ENCODE measurements at places on chromosomes 7 and 10.
A peak's percentile ranks its signal among the peaks of the same experiment; 100 is the strongest.

DNA sequence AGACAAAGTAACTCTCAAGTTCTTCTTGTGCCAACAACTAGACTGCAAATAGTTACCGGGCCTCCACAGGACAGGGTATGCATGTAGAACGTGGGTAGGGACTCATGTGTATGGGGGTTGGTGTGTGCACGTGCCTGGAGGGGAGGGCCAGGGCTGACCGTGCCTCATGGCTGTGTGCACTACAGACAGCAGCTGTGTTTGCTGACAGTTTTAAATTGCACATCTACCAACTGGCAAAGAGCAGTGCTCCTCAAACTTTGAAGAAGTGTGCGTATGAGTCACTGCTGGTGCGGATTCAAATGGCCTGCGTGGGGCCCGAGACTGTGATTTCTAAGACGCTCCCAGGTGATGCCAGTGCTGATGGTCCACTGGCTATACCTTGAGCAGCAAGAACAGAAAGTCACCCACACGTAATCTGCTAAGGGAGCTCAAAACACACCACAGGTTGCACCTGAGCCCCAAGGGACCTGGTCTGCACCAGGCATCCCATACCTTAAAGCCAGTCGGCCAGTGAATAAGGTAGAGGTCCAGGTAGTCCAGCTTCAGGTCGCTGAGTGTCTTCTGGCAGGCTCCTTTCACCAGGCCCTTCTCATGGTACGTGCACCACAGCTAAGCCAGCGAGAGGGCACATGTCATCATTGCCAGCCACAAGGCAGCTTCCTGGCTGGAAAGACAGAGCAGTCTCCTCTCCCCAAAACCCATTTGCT lies 8.5 kb downstream of the AKR1B1 start:
- DNase-seq, result no peak

DNA sequence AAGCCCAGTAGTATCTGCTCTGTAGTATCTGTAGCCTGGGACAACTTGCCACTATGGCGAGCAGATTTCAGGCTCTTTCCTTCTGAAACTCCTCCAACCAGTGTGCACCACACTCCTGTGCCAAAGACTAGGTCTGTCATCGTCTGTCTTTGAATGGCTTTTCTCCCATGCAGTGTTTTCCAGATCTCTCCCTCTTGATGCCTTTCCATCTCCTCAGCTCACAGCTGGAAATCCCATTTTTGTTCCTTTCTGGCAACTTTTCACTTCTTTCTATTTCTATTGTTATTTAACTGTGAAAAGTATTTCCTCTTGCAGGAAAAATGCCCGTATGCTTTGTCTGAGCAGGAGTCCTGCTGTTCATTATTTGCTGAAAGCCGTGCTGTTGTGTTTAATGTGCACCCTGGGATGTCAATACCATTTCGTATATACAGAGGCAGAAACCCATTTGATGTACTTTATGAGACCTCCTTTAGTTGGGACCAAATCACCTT lies 373.7 kb downstream of the PHTF2 start:
- DNase-seq, result no peak

DNA sequence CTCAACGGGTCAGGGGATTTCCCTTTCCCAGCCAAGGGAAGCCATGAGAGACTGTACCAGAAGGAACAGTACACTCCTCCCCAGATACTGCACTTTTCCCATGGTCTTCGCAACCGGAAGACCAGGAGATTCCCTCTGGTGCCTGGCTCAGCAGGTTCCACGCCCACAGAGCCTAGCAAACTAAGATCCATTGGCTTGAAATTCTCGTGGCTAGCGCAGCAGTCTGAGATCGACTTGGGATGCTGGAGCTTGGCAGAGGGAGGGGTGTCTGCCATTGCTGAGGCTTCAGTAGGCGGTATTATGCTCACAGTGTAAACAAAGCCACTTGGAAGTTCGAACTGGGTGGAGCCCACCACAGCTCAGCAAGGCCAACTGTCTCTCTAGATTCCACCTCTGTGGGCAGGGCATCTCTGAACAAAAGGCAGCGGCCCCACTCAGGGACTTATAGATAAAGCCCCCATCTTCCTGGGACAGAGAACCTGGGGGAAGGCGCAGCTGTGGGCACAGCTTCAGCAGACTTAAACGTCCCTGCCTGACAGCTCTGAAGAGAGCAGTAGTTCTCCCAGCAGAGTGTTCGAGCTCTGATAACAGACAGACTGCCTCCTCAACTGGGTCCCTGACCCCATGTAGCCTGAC lies 29.6 kb downstream of the SLC16A12 start:
- DNase-seq, result no peak

GRCh38 chr10:98684019-98684899 lies 237.5 kb upstream of the HPS1 start:
- DNase-seq, result no peak

DNA sequence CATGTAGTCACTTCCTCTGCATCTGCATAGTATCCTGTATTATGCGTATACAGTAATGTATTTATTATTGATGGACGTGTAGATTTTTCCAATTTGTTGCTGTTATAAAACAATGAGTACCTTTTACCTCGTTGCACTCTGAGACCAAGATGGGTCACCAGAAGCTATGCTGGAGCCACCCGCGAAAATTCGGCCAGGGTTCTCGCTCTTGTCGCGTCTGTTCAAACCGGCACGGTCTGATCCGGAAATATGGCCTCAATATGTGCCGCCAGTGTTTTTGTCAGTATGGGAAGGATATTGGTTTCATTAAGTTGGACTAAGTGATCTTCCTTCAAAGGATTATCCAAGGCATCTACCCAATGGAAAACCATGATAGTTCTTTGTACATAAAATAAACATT lies 1.0 kb downstream of the PSMC2 start:
- DNase-seq, result no peak

GRCh38 chr10:112732277-112732921 lies 217.6 kb upstream of the TCF7L2 start:
- no peak for DNase-seq

- no peak for DNase-seq
Observed at GRCh38 chr7:81641873-81642272, 128.0 kb downstream of the HGF start.

DNA sequence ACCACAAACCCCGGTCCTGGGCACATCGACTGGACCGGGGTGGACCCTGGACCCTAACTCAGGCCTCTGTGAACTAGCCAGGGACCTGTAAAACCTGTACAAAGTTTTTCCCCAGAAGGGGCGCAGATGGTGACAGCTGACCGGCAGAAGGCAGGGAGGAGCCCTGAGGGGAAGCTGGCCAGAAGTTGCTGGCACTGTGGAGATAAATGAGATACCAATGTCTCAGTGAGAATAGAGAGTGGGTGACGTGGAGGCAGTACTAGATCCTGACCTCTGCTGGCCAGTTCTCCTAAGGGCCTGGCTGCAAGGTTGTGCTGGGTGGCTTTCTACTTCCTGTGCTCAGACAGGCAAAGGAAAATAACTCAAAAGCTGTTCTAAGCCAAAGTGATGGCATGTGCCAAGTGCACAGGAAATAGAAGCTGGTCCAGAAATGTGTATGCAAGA lies 10.6 kb upstream of the TSPAN14 start:
- no peak for DNase-seq

GRCh38 chr10:8424555-8425211 lies 370.2 kb downstream of the GATA3 start:
- DNase-seq, result no peak

DNA sequence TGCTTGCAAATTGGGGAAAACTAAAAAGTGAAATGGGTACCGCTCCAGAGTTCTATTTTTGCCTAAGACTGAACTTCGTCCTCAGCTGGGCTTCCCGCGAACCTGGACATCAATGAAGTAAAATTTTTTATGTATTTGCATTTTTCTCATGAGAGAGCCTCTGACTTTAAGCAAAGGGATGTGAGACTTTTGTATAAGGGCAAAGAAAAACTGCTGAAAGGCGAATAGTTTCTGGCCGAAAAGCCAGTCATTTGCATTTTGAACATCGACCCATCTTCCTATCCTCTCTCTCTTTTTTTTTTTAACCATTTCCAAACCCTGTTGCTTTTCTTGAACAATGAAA lies 573 bp downstream of the PMPCB start:
- no peak for DNase-seq

DNA sequence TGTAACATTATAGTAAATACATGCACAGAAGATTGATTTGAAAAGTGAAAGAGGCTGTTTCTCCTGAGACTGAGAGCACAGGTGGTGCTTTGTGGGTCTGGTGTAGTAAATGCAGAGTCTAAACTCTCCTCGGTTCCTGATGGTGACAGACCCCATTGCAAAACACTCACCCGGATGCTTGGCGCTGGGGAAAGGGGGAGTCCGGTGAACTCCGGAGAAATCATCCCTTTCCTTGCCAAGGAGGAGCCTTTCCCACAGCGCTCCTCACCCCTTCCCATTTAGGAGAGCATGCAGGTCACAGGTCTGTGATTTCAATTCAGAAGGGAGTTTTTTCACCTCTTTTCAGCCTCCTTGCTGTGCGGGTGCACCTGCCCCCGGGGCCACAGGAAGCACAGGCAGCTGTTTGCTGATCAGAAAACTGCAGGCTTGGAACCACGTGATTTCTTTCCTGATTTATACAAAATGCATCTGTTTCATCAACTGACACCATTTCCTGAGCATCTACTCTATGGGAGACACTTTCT lies 75.6 kb upstream of the LYZL2 start:
- DNase-seq, result no peak

- no peak for DNase-seq
Observed at GRCh38 chr7:28688651-28689050, 269.5 kb downstream of the TRIL start.

DNA sequence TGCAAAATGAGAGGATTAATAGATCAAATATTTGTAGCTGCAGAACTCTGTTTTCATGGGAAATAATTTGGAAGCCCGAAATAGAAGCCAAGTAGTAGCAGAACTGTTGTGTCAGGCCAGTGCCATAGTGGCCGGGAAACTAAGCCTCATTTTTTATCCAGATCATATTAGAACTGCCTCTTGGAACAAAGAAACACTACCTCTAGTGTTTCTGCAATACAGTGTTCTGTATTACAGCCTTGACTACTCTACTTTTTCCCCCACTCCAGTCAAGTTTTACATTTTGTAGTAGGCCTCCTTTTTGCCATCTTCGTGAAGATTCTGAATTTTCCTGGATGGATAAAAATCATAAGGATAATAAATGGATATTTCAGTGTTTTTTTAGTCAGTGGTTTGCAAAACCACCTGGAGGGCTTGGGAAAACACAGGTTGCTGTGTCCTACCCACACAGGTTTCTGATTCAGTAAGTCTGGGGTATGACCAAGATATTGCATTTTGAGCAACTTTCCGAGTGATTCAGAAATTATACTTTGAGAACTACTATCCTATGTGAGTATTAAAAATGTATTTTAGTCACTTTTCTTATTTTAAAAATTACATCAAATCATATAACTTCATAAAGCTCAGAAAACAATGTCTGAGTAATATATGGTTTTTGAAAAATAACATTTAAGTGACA lies 326.2 kb upstream of the KAT6B start:
- no peak for DNase-seq

DNA sequence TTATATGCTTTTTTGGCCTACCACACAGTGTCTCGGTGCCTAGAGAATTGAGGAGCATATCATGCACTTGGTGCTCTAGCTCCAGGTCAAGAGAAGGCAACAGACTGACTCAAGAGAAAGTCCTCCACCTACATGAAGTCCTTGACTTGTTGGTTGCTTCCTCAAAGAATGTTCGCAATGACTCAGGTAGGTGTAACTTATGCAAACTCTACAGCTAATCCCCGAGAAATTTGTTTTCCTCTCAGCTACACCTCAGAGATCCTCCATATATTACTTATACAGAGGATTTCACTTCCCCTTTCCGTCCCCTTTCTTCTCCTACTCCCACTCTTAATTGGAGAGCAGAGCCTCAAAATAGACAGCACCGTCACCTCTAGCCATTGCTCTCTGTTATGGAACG lies 1013.1 kb downstream of the KCNMA1 start:
- no peak for DNase-seq

- DNase-seq, result no peak
Observed at GRCh38 chr10:63346015-63346441, 119.7 kb downstream of the JMJD1C start.

GRCh38 chr10:127315888-127316287 lies 119.5 kb upstream of the INSYN2A start:
- DNase-seq, result no peak

GRCh38 chr10:122648599-122649428 lies 50.8 kb downstream of the C10orf120 start:
- no peak for DNase-seq

- no peak for DNase-seq
Observed at GRCh38 chr10:21388589-21388988, 136.9 kb downstream of the SKIDA1 start.

- DNase-seq, result no peak
Observed at GRCh38 chr7:151012911-151013347, 11.4 kb downstream of the ATG9B start.

- no peak for DNase-seq
Observed at GRCh38 chr10:132010483-132010882, 28.8 kb upstream of the BNIP3 start.

DNA sequence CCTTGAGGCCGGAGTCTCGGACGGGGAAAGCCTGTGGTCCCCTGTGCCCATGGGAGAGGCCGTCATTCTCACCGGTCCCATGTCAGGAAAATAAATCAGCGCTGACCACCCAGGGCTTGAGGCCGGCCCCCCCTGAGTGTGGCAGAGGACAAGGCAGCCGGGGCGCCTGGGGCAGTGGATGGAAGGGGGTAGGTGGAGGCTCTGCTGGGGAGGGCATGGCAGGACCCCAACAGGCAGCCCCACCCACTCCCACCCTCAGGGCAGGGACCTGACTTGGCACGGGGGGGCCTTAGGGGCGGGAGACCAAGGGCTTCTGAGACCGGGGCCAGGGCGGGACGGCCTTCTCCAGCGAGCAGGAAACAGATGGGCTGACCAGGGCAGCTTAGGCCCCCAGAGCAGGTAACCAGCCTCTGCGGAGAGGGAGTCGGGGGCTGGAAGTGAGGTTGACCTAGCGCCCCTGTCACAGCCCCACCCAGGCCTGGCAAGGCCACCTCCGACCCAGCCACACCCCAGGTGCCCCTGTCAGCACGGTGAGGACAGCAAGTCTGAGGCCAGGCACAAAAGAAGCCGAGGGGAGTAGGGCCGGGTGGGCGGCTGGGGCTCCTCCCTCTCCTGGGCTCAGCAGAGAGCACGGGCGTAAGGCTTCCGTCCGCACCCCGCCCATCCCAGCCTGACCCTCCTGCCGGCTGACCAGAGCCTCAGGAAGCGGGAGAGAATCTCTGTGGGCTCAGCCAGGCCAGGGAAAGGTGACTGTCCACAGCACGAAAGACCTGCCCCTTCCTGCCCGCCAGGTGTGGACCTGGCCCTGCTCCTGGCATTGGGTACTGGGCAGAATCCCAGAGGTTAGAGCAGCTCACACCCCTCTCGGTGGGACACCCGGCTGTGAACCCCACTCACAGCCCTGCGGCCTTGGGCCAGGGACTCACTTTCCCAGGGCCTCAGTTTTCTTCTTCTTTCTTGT lies 87.4 kb downstream of the FOXL3 start:
- peak; percentile 3 for DNase-seq

DNA sequence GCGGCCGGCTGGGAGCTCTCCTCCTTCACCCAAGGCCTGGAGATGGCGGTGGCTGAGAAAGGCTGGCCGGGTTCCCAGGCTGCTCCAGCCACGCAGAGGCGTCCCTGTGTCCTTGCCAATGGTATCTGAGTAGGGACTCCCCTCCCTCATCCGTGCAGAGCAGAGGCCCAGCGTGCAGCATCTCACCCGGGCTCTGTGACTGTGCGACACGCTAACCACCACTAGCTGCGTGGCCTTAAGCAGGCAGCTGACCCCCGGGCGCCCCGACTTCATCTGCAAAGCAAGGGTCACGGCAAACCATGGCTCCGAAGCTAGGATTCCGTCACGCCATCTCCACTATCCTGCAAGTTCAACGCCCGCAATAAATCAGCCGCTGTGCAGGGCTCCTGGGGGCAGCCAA lies 47.2 kb upstream of the TNRC18 start:
- DNase-seq, result no peak

Measured in activated T-helper 1 cell treated with anti-CD3 and anti-CD28 coated beads, Interleukin-2, amount 50 U/mL, for 16 hours (primary cell).